ENCODE measurements at places on chromosomes 7 and 10. TPM values are rescaled to one million over a fixed set of nuclear protein-coding genes. Genes with fewer than 3 reads are reported as not detected.
A peak's percentile ranks its signal among the peaks of the same experiment; 100 is the strongest.

Gene SGCE
- 244 TPM for total RNA-seq

Gene SEMA4G
- total RNA-seq: 0.49 TPM

Gene MYO1G
- 1.1 TPM for total RNA-seq

Gene CFAP70
- total RNA-seq: 0.66 TPM

Gene LEP
- 1.4 TPM for total RNA-seq

Gene PHKG1
- 5.5 TPM for total RNA-seq

Gene PNLIP
- not detected for total RNA-seq

DNA sequence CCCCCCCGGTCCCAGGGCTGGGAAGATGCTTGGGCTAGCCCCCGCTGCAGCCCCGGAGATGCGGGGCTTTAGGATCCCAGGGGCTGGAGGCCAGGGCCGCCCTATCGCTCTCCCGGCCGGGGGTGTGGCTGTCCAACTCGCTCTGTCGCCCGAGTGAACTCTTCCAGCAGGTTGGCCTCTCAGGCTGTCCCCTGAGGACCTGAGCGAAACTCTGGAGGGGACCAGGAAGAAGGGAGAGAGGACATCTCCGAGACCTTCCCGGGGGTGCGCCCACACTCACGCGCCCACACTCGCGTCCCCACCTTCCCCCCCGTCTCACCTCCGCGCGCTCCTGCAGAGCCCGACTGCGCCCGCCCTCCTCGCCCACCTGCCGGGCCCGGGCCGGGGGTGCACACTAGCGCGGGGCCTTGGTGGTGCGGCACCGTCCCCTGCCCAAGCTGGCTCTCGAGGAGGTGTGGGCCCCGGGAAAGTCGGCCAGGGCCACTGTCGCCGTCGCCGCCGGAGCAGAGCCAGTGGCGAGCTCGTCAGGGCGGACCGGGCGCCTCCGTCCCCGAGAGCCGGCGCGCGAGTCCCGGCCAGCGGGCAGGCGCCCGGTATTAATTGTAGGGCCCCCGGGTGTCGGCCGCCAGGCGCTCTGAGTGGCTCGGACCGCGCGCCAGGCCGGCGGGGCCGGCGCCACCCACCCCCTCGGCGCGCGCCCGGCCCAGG lies 101.7 kb upstream of the SVIL start:
- peak; percentile 88 for DNase-seq
- H3K4me3 ChIP-seq: peak overlapping the region; percentile 97
- H3K4me1 ChIP-seq: peaks cover 9% of the 10 kb centered on the region
- H3K27ac ChIP-seq: peak overlapping the region; percentile 94
- H3K36me3 ChIP-seq: peaks cover 5% of the 10 kb centered on the region

GRCh38 chr7:155774947-155775346 lies 37.3 kb downstream of the SHH start:
- peaks cover 8% of the 10 kb centered on the region for H3K36me3 ChIP-seq
- H3K4me1 ChIP-seq: no peaks in the 10 kb centered on the region
- H3K4me3 ChIP-seq: no peak overlapping the region
- no peaks in the 10 kb centered on the region for H3K27me3 ChIP-seq
- no peak overlapping the region for H3K27ac ChIP-seq

DNA sequence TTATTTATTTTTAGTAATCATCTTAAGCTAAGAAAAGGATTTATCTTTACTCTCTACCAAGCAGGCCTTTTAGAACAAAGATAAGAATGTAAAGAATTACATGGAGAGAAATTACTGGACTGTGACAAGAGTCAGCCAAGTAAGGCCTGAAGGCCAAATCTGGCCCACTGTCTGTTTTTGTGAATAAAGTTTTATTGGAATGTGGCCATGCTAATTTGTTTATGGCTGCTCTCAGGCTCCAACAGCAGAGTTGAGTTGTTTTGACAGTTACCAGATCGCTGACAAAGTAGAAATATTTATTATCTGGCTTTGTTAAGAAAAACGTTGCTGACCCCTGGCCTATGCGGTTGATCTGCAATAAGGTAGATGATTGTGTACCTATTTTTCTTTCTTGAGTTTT lies 6.1 kb downstream of the ARID5B start:
- H3K27me3 ChIP-seq: no peaks in the 10 kb centered on the region
- no peak overlapping the region for H3K27ac ChIP-seq
- peaks cover 27% of the 10 kb centered on the region for H3K4me1 ChIP-seq
- H3K36me3 ChIP-seq: no peaks in the 10 kb centered on the region
- DNase-seq: no peak
- no peak overlapping the region for H3K4me3 ChIP-seq

DNA sequence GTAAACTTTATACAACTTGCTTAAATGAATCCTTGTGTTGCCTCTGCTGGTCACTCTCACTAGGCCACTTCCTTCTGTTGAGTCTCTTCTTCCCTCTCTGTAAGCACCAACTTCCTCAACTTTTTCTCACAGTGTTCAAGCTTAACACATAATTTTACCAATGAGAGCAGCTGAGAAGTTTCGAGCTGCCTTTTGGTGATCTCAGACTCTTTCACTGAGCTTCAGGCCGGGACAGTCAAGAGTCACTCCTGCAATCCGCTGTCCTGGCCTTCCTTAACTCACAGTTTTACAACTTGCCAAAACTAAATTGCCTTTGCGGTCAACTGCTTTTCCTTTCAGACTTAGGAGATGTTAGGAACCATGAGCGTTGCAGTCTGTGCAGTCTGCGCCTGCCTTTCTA lies 47.4 kb downstream of the PRPF18 start:
- peak overlapping the region; percentile 75 for H3K27ac ChIP-seq
- H3K36me3 ChIP-seq: no peaks in the 10 kb centered on the region
- no peak overlapping the region for H3K4me3 ChIP-seq
- DNase-seq: no peak
- peaks cover 29% of the 10 kb centered on the region for H3K4me1 ChIP-seq
- no peaks in the 10 kb centered on the region for H3K27me3 ChIP-seq

- DNase-seq: peak; percentile 70
- no peak overlapping the region for H3K27ac ChIP-seq
- no peaks in the 10 kb centered on the region for H3K36me3 ChIP-seq
- no peaks in the 10 kb centered on the region for H3K27me3 ChIP-seq
- H3K4me1 ChIP-seq: peaks cover 7% of the 10 kb centered on the region
Observed at GRCh38 chr10:132526676-132527075, 10.9 kb upstream of the INPP5A start.

GRCh38 chr7:45057878-45058277 lies 30.9 kb downstream of the NACAD start:
- no peak overlapping the region for H3K4me3 ChIP-seq
- no peak for DNase-seq
- peaks cover 7% of the 10 kb centered on the region for H3K36me3 ChIP-seq
- no peaks in the 10 kb centered on the region for H3K4me1 ChIP-seq

Measured in sigmoid colon (tissue), 7 donors.